ENCODE measurements at places on chromosomes 3 and 15.

DNA sequence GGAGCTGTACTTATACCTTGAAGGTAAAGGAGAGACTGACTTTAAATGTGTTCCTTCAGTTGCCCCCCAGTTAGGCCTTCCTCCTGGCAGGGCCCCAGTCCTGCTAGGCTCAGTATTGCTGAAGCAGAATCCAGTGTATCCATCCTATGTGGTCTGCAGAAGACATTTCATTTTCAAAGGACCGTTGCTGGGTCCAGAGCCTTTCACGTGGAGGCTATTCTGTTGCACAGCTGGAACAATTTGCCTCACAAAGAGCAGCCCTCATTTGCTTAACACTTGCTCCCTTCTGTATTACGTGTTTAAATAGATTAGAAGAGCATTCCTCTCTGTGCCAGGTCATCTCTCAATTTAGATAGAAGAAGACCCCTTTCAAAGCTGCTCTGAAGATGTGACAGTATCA, 78.9 kb upstream of the CFAP20DC start:
- DNase-seq: no peak

DNA sequence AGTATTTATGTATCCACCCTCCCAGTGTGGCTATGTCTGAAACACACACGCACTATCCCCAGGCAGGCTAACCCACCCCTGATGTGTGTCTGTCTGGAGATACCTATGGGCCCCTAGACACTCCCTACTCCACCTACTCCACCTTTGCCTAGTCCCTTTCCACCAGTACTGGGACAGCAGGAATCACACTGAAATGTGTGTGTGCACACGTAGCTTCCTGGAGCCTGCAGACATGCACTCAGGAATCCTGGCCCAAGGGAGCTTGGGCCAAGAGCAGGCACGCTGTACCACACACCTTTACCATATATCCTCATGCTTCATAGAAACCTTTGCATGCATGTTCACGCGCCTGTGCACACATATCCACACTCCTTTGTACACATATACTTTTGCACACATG, 6.9 kb upstream of the PTH1R start:
- no peak for DNase-seq

DNA sequence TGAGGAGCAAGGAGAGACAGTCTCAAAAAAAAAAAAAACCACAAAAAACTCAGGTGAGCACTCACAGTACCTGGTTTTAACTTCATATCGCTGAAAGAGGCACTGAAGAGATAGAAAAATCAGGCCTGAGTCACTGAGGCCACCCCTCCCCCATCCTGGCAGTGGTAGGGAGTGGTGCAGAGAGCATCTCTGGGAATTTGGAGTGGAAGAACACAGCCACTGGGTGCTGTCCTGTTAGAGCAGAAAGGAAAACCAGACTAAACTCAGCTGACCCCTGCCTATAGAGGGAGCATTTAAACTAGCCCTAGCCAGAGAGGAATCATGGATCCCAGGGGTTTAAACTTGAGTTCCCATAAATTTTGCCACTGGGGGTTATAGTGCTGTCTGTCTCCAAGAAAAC, 22.2 kb upstream of the DNAJC13 start:
- DNase-seq: no peak

DNA sequence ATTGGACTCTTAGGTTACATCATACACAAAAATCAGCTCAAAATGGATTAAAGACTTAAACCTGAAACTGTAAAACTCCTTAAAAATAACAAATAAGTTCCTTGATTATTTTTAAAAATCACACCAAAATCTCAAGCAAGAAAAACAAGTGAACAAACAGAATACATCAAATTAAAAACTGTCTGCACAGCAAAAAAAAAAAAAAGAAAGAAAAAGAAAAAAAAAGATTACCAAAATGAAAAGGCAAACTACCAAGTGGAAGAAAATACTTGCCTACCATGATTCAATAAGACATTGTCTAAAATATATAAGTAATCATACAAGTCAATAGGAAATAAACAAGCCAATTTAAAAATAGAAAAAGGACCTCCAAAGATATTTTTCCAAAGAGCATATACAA, 17.5 kb downstream of the OR5K4 start:
- DNase-seq: no peak

- no peak for DNase-seq
Measured at GRCh38 chr3:140770977-140771667, 93.3 kb downstream of the TRIM42 start.

GRCh38 chr15:58519516-58519915, 87.7 kb downstream of the LIPC start:
- no peak for DNase-seq

DNA sequence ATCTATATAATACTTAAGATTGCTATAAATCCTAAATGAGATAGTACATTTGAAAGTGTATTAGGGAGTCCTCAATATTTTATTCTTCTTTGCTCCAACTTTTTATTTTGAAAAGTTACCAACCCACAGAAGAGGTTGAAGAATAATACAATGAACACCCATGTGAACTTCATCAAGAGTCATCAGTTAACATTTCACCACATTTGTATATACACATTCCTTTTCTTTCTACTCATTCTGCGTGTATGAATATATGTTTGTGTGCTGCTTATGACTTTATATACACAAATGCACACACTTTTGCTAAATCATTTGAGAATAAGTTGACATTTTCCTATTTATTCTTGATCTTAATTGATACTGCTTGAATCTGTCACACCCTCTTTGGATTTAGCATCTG, 193.3 kb upstream of the CGNL1 start:
- DNase-seq: no peak

DNA sequence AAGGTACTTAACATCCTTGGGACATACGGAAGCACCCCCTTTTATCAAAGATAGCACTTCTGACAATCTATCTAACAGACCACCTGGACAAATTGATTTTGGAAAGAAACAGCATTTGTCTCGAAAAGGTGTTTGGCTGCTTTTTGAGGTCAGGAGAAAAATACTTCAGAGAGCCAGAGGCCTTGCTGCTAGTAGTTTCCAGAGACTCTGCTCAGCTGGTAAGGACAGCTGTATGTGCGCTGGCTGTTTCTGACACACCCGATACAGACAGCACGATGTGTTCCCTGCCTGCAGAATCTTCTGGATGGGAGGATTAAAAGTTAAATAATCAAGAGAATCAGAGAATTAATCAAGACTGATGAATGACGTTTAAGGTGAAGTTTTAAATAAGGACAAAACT, 15.6 kb upstream of the GYG1 start:
- DNase-seq: no peak

DNA sequence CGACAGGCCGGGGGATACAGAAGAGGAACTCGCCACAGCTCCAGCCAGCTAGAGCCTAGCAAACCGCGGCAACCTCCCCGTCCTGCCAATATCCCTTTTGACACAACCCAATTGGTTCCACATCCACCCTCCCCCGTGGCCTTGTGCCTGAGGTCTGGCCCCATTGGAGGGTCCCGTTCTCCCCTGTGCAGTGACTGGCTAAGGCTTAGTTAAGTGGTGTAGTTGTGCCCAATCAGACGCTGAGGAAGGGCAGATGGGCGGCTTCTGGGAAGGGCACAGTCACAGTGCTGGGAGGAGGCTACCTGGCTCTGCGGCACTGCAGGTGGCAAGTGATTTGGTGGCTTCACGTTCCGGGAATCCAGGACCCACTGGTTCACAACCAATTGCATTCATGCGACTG, 78.6 kb downstream of the SNRK start:
- no peak for DNase-seq

DNA sequence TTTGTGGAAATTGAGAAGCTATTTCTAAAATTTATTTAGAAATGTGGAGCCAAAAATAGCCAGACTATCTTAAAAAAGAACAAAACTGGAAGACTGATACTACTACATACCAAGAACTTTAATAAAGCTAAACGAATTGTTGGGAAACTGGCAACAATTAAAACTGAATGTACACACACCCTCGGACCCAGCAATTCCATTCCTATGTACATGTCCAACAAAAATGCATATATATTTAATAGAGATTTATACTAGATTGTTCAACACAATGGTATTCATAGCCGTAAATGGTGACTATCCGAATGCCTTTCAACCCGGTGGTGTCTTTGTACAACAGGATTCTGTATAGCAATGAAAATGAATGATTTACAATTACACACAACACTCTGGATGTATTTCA, 136.5 kb upstream of the RASGRP1 start:
- DNase-seq: no peak

GRCh38 chr15:95075792-95076677, 844.7 kb downstream of the MCTP2 start:
- no peak for DNase-seq

GRCh38 chr3:43699864-43700263, 9.1 kb downstream of the ABHD5 start:
- no peak for DNase-seq

- no peak for DNase-seq
Measured at GRCh38 chr3:32216172-32216783, 22.2 kb upstream of the CMTM8 start.

DNA sequence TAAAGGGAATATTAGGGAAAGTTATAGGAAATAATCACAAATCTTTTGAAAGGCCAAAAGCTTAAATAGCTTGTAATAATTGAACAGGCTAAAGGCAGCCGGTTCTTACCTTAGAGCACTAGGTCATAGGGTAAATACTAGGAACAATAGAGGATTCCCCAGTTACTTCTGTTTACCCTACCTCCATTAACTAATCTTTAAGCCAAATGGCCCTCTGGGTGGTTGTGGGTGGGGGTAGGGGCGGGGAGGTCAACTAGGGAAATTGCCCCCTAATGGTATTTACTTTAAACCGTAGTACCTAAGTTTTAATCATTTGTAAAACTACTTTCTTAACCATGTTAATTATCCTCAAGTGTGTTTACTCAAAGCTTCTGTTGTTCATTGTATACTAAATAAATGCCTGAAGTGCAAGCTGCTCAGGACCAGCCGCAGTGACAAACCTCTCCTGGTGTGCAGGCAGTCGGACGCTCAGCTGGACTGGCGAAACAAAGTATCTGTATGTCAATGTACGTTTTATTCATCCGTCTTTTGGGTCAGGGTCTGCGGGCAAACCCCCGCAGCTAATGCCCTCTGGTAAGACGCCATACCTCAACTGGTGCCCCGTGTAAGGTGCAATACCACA, 18.9 kb downstream of the MAGEL2 start:
- no peak for DNase-seq

GRCh38 chr15:85312929-85313331, 67.5 kb upstream of the AKAP13 start:
- no peak for DNase-seq

DNA sequence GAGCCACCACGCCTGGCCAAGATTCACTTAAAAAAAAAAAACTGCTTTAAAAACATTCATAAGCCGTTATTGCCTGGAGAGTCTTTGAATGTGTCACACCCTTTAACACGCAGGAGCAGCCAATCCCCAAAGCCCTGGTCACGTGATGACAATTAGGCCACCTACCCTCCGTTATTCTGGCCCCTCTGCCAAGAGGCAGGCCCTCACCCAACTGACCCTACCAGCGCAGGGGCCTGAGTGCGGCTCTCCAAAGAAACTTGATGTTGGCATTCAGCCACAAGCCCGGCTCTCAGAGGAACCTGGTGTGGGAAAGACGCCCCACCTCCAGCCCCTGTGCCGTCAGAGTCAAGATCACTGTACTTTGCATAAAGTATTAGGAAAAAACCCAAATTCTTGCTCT, 11.6 kb upstream of the MUC4 start:
- DNase-seq: no peak

- no peak for DNase-seq
Measured at GRCh38 chr3:18681818-18682345, 256.7 kb upstream of the SATB1 start.

DNA sequence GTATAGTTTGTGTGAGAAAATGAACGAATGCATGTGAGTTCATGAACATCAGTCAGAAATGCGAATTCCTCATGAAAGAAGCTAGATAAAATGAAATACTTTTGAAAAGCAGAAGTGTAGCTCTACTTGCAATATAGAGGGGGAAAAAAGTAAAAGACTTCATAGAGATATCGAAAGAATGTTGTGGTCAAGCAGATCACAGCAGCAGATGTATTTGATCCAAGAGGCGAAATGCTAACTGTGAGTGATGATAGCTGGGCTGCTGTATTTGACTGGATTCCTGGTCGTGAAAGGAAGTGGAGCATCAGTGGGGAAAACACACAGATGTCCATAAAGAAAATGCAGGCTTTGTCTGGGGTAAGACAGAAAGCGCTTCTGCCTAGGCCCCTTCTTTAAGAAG, 112.4 kb downstream of the ADAMTSL3 start:
- DNase-seq: no peak

DNA sequence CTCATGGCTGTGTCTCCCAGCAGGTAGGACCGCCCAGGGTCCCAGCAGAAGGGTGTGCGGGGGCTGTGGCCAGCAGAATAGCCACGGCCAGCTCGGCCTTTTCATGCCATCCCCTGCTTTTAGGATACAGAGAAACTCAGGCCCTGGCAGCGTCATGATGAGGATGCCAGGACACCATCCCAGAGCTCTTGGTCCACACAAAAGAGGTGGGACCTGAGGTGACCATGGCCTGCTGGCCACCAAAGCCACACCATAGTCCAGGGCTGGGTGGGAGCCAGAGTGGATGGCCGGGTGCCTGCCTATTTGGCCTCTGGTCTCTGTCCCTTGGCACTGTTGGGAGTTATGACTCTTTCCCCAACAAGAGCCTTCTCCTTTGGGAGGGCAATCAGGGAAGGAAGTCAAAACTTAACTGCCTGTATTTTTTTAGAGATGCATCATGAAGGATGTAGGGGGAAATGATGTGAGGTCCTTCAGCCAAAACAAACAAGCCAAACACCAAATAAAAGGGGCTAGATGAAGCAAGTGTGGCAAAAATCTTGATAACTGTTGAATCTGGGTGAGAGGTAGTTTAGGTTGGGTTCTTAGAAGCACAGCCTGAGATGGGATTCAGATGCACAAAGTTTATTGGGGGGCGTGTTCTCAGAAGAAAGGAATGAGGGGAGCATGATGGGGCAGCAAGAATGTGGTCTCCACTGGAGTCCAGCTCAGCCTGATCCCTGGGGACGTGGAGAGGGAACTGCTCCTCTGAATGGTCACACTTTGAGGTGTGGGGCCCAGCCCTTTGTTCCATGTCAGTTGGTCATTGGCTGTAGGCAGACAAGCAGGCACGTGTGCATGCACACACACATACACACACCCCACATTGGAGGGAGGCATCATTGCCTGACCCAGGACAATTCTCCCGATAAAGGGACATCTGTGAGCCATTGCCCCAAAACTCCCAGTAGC, 33.2 kb downstream of the SMAD6 start:
- no peak for DNase-seq

- DNase-seq: no peak
Measured at GRCh38 chr3:347581-347980, 151.0 kb downstream of the CHL1 start.

DNA sequence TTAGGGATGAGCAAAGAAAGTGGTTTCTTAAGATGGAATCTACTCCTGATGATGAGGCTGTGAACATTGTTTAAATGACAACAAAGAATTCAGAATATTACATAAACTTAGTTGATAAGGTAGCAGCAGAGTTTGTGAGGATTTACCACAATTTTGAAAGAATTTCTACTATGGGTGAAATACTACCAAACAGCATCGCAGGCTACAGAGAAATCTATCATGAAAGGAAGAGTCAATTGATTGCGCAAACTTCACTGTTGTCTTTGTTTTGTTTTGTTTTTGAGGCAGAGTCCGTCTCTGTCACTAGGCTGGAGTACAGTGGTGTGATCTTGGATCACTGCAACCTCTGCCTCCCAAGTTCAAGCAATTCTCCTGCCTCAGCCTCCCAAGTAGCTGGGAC, 107.4 kb upstream of the SLC6A6 start:
- DNase-seq: no peak

- DNase-seq: no peak
Measured at GRCh38 chr3:108588601-108589000, 637 bp downstream of the CIP2A start.
